ENCODE measurements at places on chromosomes 3 and 15. TPM values are rescaled to one million over a fixed set of nuclear protein-coding genes. Genes with fewer than 3 reads are reported as not detected.

- H3K4me1 ChIP-seq = peaks cover 4% of the 10 kb centered on the region
- peak overlapping the region; percentile 71 for H3K27ac ChIP-seq
- H3K27me3 ChIP-seq = no peaks in the 10 kb centered on the region
- H3K36me3 ChIP-seq = no peaks in the 10 kb centered on the region
- H3K4me3 ChIP-seq = peak overlapping the region; percentile 78
Measured at GRCh38 chr15:41661518-41662225, 1.5 kb downstream of the MGA start.

GRCh38 chr3:39941931-39942330 is 132.5 kb downstream of the MYRIP start:
- no peak overlapping the region for H3K4me3 ChIP-seq
- H3K27ac ChIP-seq = no peak overlapping the region
- no peaks in the 10 kb centered on the region for H3K27me3 ChIP-seq
- DNase-seq = no peak
- H3K36me3 ChIP-seq = no peaks in the 10 kb centered on the region

DNA sequence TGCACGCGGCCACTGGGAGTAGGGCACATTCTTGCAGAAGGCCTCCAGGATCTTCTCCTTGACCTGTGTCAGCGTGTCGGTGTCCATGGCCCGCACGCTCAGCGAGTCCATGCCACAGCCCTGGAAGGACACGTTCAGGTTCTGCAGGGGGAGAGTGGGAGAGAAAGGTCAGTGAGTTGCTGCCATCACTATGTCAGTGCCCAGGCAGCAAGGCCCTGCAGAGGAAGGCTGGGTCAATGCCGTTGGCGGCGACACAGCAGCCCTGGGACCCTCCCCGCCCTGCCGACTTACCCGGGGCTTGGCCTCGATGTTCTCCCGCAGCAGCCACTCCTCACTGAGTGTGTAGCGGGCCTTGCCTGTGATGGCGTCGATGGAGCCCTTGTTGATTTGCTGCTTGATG is 19.8 kb downstream of the H1-8 start:
- H3K36me3 ChIP-seq = no peaks in the 10 kb centered on the region
- no peaks in the 10 kb centered on the region for H3K27me3 ChIP-seq
- H3K4me3 ChIP-seq = no peak overlapping the region
- H3K27ac ChIP-seq = no peak overlapping the region
- H3K4me1 ChIP-seq = peaks cover 3% of the 10 kb centered on the region
- no peak for DNase-seq

DNA sequence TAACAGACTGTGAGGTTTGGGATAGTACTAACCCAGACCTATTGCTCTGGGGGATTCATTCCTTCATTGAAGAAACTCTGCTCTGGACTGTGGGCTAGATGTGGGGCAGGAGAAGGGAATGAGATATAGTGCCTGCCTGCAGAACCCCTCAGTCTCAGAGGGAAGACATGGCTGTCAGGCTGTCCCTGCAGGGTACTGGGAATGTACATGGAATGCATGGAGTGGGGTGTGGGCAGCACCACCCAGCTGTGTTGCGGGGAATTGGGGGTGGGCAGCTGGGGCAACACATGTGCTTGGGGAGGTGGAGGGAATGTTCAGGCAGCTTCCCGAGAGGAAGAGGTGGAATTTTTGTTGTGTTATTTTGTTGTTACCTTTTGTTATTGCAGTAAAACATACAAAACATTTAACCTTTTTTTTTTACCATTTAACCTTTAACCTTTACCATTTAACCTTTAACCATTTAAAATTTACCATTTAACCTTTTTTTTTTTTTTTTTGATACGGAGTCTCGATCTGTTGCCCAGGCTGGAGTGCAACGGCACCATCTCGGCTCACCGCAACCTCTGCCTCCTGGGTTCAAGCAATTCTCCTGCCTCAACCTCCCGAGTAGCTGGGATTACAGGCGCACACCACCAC is 7.3 kb downstream of the PAQR5 start:
- peak overlapping the region; percentile 95 for H3K27ac ChIP-seq
- H3K27me3 ChIP-seq = no peaks in the 10 kb centered on the region
- H3K4me1 ChIP-seq = peaks cover 47% of the 10 kb centered on the region
- DNase-seq = no peak
- H3K36me3 ChIP-seq = peaks cover 11% of the 10 kb centered on the region

DNA sequence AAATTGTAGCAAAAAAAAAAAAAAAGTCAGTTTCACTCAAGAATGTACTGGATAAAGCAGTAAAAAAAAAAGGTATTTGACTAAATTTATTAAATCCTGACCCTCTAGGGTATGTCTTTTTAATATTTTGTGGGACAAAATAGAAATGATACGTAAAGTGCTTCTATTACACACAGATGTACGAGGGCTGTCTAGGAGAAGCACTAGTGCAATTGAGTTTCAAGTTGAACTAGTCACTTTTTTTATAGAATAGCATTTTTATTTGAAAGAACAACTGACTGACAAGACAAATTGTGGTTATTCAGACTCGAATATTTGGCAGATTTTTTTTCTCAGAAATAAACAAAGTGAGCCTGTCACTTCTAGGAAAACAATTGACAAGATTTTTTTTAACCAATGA is 49.0 kb downstream of the CCDC54 start:
- H3K27me3 ChIP-seq = no peaks in the 10 kb centered on the region
- no peak overlapping the region for H3K27ac ChIP-seq
- H3K36me3 ChIP-seq = no peaks in the 10 kb centered on the region
- H3K4me3 ChIP-seq = no peak overlapping the region

DNA sequence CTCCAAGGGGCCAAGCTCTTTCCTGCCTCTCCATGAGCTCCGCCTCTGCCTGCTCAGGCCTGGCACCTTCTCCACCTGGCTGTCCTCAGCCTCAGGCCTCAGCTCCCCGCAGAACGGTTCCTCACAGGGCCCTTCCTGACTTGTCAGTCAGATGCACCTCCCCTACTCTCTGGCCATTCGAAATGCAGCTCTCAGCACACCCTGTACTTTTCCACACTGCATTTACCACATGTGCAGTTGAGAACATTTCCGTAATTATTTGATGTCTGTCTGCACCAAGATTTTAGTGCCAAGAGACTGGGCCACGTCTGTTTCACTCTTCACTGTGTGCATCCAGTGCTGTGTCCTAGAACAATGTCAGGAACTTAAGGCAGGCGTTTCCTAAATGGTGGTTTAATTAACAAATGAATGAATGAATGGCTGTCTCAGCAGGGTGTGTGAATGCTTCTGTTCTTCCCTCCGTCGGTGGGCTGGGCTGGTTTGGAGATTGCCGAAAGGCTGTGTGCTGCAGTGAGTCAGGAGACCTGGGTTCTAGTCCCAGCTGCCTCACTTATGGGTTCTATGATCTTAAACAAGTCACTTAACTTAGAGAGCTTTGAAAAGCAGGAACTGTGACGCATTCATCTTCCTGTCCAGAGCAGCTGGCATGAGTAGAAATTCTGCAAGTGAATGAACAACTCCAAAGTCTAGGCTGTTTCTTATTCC is 5.4 kb downstream of the MUC4 start:
- H3K27ac ChIP-seq = no peak overlapping the region
- H3K36me3 ChIP-seq = no peaks in the 10 kb centered on the region
- no peak overlapping the region for H3K4me3 ChIP-seq
- peaks cover 8% of the 10 kb centered on the region for H3K27me3 ChIP-seq
- H3K4me1 ChIP-seq = peaks cover 7% of the 10 kb centered on the region

- H3K36me3 ChIP-seq = no peaks in the 10 kb centered on the region
- H3K4me1 ChIP-seq = peaks cover 10% of the 10 kb centered on the region
- no peak for DNase-seq
Measured at GRCh38 chr3:15331606-15332404, 581 bp downstream of the SH3BP5 start.

GRCh38 chr3:31230425-31231223 is 302.1 kb upstream of the STT3B start:
- no peak overlapping the region for H3K4me3 ChIP-seq
- H3K27ac ChIP-seq = no peak overlapping the region
- H3K4me1 ChIP-seq = no peaks in the 10 kb centered on the region
- no peaks in the 10 kb centered on the region for H3K27me3 ChIP-seq
- DNase-seq = no peak
- H3K36me3 ChIP-seq = no peaks in the 10 kb centered on the region

DNA sequence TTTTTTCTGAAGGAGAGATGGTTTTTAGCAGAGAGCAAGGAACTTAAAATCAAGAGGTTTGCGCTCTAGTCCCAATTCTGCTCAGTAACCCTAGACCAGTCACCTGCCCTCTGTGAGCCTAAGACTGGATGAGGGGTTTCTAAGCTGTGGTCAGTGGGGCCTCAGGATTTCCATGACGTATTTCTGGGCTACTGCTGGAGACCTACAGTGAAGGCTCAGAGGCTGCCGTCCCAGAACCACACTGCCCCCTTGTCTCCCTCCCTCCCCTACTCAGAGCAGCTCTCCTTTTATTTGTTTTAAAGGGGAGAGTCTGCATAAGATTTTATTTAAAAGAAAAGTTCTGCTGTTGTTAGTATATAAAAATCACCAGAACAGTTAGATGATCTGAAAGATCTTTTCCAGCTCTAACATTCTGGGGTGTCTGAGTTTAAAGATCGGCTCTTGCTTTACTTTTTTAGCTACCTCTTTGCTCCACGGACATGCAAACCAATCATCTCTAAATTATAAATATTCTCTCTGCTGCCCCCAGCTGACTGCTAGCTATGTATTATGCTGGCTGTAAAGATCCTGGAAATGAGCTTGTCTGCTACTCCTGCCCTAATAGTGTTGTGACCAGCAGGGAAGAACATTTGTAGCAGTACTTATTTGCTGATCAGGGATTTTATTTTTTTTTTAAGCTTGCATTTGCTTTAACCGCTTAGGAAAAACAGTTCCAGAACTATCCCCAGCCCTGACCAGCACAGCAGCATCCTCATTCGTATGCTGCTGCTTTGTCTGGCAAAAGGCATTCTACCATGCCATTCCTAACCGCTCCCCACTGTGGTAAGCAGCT is 28.6 kb upstream of the NDUFB4 start:
- peak overlapping the region; percentile 23 for H3K4me3 ChIP-seq
- no peaks in the 10 kb centered on the region for H3K36me3 ChIP-seq
- no peaks in the 10 kb centered on the region for H3K4me1 ChIP-seq

TERC gene
- 2.1 TPM for total RNA-seq

GBE1 gene
- 36.2 TPM for total RNA-seq

CTDSPL gene
- total RNA-seq = 78.3 TPM

ANXA2 gene
- 867 TPM for total RNA-seq

P2RY13 gene
- 2.5 TPM for total RNA-seq

C2CD4B gene
- 4.2 TPM for total RNA-seq

All from kidney (tissue), 22 donors.